Endothelial cell of umbilical vein (primary cell): ENCODE measurements at places on chromosomes 5 and 9. TPM values are rescaled to one million over a fixed set of nuclear protein-coding genes. Genes with fewer than 3 reads are reported as not detected.
A peak's percentile ranks its signal among the peaks of the same experiment; 100 is the strongest.

- peak; percentile 93 for DNase-seq
Measured at GRCh38 chr9:18473652-18474279, at the start of gene ADAMTSL1. Gene ADAMTSL1 (plus strand): TSS chr9:18474153. CDS start chr9:18474233, 80 bp downstream.

DNA sequence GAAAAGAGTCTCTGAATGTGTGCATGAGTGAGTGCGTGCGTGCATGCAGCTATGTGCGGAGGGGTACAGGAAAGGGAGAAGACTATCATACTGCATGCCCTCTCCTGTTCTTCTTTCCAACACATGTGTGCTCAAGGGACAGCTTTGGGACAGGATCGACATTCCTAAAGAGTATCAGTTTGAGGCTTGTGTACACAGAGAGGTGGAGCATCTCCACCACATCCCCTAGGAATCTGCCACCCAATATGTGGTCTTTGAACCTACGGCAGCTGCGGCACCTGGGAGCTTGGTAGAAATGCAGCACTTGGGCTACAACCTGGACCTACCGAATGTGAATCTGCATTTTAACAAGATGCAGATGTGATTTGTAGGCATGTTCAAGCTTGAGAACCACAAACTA is 132.3 kb upstream of the GLRA1 start:
- DNase-seq, result no peak

- DNase-seq, result no peak
Measured at GRCh38 chr9:69485466-69485865, 160.5 kb downstream of the ENTREP1 start.

GRCh38 chr5:87582149-87582548 is 169.4 kb upstream of the CCNH start:
- DNase-seq, result no peak

GRCh38 chr9:117258184-117258866 is 156.5 kb downstream of the ASTN2 start:
- DNase-seq, result no peak

GRCh38 chr9:7394002-7394774 is 405.4 kb downstream of the DMAC1 start:
- DNase-seq, result no peak

The SHISAL2B gene
- not detected in 2 replicates for total RNA-seq

The ALDH7A1 gene
- total RNA-seq, result 75.7 and 103 TPM in 2 replicates

The AIF1L gene
- 35.3 and 39.7 TPM in 2 replicates for total RNA-seq
